Activated CD8-positive, alpha-beta memory T cell treated with anti-CD3 and anti-CD28 coated beads, Interleukin-2, amount 10 ng/mL, durations not matched to agents 7 days and 5 days (primary cell): ENCODE measurements at places on chromosomes 1 and 21. TPM values are rescaled to one million over a fixed set of nuclear protein-coding genes. Genes with fewer than 3 reads are reported as not detected.

HPCAL4 gene
- total RNA-seq, result 0.30 TPM

LCE1E gene
- total RNA-seq, result not detected

RGSL1 gene
- not detected for total RNA-seq

CLCNKB gene
- not detected for total RNA-seq

SLAMF6 gene
- total RNA-seq, result 31.0 TPM

TEDDM1 gene
- total RNA-seq, result not detected

PTPRC gene
- total RNA-seq, result 556 TPM

ALPL gene
- total RNA-seq, result not detected

LCE2B gene
- total RNA-seq, result not detected
